Pulmonary artery endothelial cell (primary cell): ENCODE measurements at places on chromosomes 11 and 22.

DNA sequence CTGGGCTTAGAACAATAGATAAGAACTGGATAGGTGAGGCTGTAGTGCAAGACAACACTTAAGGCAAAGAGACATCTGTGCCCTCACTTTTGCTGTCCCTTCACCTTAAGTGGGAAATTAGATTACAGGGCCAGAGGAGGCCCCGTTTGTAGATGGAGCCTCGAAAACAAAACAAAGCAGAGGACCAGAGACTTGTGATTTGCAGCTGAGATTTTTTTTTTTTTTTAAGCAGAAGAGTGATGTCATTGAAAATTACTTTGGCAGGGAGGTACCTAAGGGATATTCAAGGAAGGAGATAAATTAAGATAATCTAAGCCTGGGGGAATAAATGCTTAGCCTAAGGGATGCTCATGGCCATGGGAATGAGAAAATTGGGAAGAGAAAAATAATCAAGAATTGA, 31.4 kb downstream of the ZC3H12C start:
- DNase-seq: no peak

DNA sequence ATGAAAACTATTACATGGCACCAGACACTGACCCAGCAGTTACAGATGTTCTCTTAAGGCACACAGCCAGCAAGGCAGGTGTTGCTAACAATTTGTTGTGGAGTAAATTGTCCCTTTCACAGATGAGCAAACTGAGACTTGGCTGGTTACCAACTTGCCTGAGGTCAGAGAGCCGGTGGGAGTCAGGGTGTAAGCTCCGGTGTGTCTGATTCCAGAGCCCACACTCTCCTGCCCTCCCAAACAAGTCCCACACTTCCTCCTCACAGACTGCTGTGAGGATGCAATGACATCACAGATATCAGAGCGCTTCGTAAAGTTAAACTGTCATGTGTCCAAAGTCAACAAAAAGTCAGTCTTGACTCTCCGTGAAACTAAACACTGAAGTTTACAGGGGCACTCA, 12.5 kb downstream of the GDPD5 start:
- peak; percentile 24 for DNase-seq

DNA sequence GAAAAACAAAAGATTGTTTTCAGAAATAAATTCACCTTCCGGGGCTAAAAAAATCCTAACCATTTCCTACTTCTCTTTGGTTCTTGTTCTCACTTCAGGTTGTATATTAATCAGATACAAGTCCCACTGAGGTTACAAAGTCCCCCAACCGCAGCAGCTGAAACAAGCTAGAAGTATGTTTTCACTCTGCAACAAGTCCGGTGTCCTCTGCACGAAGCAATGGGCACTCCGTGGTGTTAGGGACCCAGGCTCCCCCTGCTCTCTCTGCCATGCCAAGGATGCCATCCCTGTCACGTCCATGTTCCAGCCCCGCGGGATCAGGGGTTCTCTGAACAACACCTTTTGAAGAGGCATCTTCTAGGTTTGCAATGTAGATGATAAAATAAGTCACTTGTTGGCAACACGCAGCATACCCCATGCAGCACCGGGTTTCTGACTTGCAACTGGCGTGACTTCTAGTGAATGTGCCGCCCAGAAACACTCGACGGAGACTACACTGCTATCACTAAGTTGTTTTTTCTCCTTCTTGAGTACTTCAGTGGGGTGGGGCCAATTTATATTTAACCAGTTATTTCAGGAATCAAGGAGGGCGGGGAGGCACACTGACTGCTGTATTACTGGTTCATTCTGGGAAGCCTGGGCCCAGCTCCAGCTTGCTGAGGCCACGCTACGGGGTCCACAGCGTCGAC, 25.4 kb upstream of the GSTP1 start:
- no peak for DNase-seq

DNA sequence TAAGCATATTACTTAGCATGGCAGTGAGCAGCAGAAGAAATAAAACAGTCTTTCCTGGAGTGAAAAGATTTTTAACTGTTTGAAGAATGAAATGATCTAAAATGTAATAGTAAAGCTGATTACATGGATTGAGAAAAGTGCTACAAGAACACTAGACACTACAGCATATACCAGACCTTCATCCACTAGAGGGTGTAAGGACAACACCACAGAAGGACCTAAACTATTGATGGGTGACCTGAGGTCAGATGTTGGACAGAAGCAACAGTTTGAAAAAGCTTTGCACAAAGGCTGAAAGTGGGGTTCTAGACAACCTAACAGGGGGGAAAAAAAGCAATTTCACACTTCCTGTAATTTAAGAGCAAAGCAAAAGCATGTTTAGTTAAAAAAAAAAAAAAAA, 97.7 kb downstream of the RBFOX2 start:
- DNase-seq: peak; percentile 49

- DNase-seq: no peak
Observed at GRCh38 chr22:45164270-45165088, 754 bp downstream of the NUP50 start.

- DNase-seq: no peak
Observed at GRCh38 chr11:25655636-25656035, 676.3 kb upstream of the ANO3 start.

DNA sequence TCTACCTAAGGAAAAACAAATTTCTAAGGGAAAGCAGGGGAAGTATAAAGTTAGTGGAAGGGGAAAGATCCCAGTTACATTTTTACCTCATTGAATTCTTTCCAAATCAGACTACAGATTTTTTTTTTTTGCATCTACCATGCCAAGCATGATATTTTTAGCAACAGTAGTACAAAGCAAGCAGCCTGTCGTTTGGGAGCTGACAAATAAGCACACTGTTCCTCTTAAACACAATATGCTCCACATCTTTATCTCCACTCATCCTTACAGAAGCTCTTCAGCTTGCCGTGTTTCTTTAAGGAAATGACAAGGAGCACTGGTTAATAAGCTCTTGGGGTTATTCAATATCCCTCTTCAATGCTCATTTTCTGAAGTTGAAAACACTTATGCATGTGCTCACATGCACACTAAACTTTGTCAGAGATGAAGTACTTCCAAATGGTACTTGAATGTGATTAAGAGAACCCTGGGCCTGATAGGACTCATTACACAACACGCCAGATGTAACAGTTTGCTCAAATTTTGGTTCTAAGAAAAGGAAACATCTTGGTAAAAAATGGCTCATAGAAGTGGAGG, 53.8 kb downstream of the PAX6 start:
- DNase-seq: no peak

DNA sequence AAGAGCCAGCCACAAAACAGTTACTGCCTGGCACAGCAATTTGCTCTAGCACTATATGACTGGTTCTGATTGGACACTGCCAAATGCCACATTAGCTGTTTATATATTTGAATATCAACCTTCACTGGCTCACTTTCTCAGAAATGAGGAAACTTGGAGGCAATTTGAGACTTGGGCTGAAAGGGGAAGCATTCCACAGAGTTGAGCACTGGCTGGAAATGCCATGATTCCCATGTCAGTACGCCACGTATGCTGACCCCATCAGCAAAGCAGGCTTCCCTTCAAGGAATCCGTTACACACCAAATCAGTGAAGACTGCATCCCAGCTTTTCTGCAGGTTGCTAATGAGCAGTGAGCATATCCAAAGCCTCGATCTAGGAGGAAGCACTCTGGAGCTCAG, 34.7 kb downstream of the GALNT18 start:
- DNase-seq: no peak

- DNase-seq: no peak
Observed at GRCh38 chr11:44097821-44098220, 2.3 kb downstream of the EXT2 start.

- DNase-seq: no peak
Observed at GRCh38 chr11:71537537-71537936, 288 bp upstream of the KRTAP5-8 start.

GRCh38 chr22:25334162-25334490, 114.7 kb downstream of the CRYBB2 start:
- DNase-seq: no peak

DNA sequence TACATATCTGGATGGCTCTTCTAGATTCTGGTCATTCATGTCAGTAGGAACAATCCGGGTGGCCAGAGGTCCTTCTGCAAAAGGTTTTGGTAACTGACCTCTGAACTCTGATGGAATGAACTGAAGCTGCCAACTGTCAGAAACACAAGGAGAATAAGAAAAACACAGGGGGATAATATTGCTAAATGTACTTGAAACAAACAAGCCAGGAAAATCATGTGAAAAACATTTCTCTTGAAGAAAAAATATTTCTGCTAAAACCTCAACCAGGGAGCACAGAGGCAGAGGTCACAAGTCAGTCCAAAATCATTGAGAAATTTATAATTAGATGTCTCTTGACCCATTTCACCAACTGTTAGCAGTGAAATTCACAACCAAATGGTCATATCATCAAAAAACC, 35.2 kb downstream of the ALG9 start:
- no peak for DNase-seq

- no peak for DNase-seq
Observed at GRCh38 chr11:44939673-44940395, 10.8 kb downstream of the TP53I11 start.

DNA sequence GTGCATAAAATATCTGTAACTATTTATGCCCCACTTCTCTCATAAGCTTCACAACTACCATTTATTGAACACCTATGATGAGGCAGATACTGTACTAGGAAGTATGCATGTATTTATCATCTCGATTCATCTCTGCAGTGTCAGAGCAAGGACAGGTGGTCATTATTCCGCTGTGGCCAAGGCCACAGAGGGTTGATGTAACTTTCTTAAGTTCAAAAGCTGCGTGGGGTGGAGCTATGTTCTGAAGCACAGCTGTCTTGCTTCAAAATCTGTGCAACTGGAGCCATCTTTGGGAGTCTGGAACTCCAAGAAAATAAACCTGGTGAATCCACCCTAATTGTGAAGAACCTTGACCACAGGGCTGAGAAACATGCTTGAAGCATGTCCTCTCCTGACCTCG, 60.2 kb upstream of the HMGXB4 start:
- DNase-seq: no peak
